Gastrocnemius medialis (tissue), 4 donors: ENCODE measurements at places on chromosomes 2 and 18.

DNA sequence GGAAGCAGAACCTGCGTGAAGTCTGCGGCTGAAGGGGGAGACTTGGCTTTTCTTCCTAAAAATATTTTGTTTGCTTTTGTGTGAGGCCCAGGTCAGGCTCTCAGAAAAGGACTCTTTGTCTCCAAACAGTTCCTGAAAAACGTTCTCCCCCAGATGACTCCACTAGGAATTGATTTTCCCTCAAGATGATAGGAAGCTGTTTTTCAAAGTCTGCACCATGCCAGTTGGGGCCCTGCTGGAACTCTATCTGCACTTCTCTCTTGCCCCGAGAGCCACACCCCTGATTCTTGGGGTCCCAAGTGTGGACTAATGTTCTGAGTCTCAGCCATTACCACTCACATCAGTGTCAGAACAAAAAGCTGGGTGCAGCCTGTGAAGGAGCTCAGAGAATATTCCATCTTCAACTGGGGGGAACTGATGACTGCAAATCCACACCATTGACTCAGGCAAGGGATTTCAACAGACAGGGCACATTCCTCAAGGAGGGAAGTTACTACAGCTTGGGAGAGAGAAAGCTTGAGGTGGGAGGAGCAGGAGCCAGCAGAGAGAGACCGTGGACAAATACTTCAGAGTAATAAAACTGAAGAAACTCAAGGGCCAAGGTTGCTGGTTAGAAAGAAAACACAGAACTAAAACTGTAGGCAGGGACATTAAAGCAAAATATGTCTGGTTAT lies 768.3 kb downstream of the RNF144A start:
- no peaks in the 10 kb centered on the region for H3K27me3 ChIP-seq
- H3K27ac ChIP-seq: no peak overlapping the region
- H3K36me3 ChIP-seq: no peaks in the 10 kb centered on the region
- H3K4me3 ChIP-seq: no peak overlapping the region

GRCh38 chr18:23181547-23181946 lies 46.3 kb downstream of the CABLES1 start:
- no peaks in the 10 kb centered on the region for H3K4me1 ChIP-seq
- no peak overlapping the region for H3K4me3 ChIP-seq
- no peak for DNase-seq

- no peaks in the 10 kb centered on the region for H3K36me3 ChIP-seq
- H3K27ac ChIP-seq: no peak overlapping the region
- no peaks in the 10 kb centered on the region for H3K27me3 ChIP-seq
- no peak for DNase-seq
Observed at GRCh38 chr2:100063459-100063953, 78.9 kb downstream of the AFF3 start.

GRCh38 chr2:236662231-236663185 lies 92.9 kb downstream of the ACKR3 start:
- no peak for DNase-seq
- H3K27ac ChIP-seq: peak overlapping the region; percentile 66
- H3K4me1 ChIP-seq: peaks cover 17% of the 10 kb centered on the region

GRCh38 chr2:69131983-69132675 lies 119.2 kb downstream of the ANTXR1 start:
- H3K27ac ChIP-seq: no peak overlapping the region
- H3K36me3 ChIP-seq: no peaks in the 10 kb centered on the region
- H3K4me3 ChIP-seq: no peak overlapping the region

- H3K36me3 ChIP-seq: no peaks in the 10 kb centered on the region
- H3K4me1 ChIP-seq: peaks cover 82% of the 10 kb centered on the region
- H3K4me3 ChIP-seq: peak overlapping the region; percentile 52
- H3K27ac ChIP-seq: peak overlapping the region; percentile 92
- peak; percentile 83 for DNase-seq
Observed at GRCh38 chr2:11680182-11680900, 10.3 kb upstream of the NTSR2 start.

DNA sequence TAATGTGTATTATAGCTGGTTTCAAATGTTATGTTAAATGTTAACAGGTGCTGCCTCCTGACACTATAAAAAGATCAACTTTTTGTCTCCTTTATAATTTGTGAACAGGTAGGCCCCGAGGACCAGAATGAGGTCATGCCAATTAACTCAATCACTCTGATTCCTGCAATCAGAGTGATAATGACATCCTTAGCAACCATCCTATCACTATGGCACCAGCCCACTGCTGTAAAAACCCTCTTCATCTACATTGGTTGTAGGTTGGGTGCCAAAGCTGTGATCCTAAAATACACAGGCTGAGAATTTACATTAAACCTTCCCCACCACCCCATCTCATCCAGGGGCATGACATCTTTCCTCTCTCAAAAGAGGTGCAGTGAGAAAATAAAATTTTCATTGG lies 103.5 kb downstream of the CPO start:
- no peaks in the 10 kb centered on the region for H3K36me3 ChIP-seq
- peaks cover 8% of the 10 kb centered on the region for H3K4me1 ChIP-seq
- H3K27ac ChIP-seq: no peak overlapping the region
- no peaks in the 10 kb centered on the region for H3K27me3 ChIP-seq
- no peak for DNase-seq

GRCh38 chr2:198165289-198165688 lies 360.9 kb downstream of the PLCL1 start:
- H3K4me3 ChIP-seq: no peak overlapping the region
- H3K36me3 ChIP-seq: no peaks in the 10 kb centered on the region
- H3K27ac ChIP-seq: no peak overlapping the region
- H3K27me3 ChIP-seq: no peaks in the 10 kb centered on the region
- no peaks in the 10 kb centered on the region for H3K4me1 ChIP-seq

- no peaks in the 10 kb centered on the region for H3K36me3 ChIP-seq
- DNase-seq: no peak
- peaks cover 14% of the 10 kb centered on the region for H3K4me1 ChIP-seq
- no peak overlapping the region for H3K27ac ChIP-seq
- no peak overlapping the region for H3K4me3 ChIP-seq
Observed at GRCh38 chr2:33288011-33288410, 188.4 kb upstream of the RASGRP3 start.

DNA sequence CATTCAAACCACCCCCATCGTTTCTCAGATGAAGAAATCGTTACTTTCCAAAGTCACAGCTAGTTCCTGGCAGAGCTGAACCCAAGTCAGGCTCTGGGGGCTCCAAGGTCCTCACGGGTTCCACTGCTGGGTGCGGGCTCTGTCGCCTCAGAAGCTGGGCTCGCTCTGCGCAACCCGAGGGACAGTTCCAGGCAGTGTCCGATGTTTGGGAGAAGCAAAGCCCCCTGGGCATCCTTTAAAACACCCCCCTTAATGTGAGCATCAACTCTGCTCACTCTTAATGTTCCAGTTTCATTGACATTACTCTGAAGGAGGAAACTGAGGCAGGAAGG lies 796 bp downstream of the AOX1 start:
- no peaks in the 10 kb centered on the region for H3K27me3 ChIP-seq
- DNase-seq: no peak
- peak overlapping the region; percentile 59 for H3K4me3 ChIP-seq
- no peaks in the 10 kb centered on the region for H3K4me1 ChIP-seq
- H3K36me3 ChIP-seq: no peaks in the 10 kb centered on the region
- peak overlapping the region; percentile 78 for H3K27ac ChIP-seq

DNA sequence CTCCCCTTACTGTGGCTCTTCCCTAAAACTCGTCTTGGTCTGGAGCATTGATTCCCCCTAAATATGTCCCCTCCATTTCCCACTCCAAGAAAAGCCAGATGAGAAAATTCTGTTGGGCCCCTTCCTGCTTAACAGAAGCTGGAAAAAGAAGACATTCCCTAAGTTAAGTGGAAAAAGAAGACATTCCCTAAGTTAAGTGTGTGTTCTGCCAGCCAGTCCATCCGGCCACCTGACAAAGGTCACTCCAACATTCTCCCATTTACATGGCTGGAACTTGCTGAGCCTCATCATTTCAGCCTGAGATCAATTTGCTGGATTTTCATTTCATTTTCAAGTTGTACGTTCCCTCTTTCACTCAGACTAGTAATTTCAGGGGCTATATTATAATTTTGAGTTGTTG lies 52.0 kb downstream of the LYPD1 start:
- DNase-seq: no peak
- H3K27me3 ChIP-seq: peaks cover 4% of the 10 kb centered on the region
- H3K4me3 ChIP-seq: no peak overlapping the region
- H3K36me3 ChIP-seq: no peaks in the 10 kb centered on the region

DNA sequence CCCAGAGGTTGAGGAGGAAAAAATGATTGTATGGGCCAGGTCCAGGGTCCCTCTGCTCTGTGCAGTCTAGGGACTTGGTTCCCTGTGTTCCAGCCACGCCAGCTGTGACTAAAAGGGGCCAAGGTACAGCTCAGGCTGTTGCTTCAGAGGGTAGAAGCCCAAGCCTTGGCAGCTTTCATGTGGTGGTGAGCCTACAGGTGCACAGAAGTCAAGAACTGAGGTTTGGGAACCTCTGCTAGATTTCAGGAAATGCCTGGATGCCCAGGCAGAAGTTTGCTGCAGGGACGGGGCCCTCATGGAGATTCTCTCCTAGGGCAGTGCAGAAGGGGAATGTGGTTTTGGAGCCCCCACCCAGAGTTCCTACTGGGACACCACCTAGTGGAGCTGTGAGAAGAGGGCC lies 10.6 kb upstream of the MBP start:
- H3K4me1 ChIP-seq: no peaks in the 10 kb centered on the region
- H3K27ac ChIP-seq: no peak overlapping the region
- H3K4me3 ChIP-seq: no peak overlapping the region
- no peaks in the 10 kb centered on the region for H3K27me3 ChIP-seq
- H3K36me3 ChIP-seq: no peaks in the 10 kb centered on the region
- DNase-seq: no peak

DNA sequence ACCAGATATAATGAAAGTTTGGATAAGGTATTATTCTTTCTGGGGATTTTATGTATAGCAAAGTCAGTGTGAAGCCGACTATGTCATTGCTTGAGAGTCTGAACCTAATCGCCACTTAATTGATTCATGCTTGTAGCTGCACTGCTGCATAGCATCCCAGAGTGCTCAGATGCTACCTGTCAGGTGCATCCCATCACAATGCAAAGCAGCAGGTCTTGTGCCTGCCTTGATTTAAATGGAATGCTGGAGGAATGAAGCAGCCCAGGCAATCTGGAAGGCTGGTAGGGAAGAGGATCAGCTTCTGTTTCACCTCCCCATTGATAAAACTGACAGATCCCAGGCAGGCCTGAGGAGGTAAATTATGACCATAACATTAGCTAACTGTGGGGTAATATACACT lies 40.4 kb upstream of the ATIC start:
- H3K36me3 ChIP-seq: no peaks in the 10 kb centered on the region
- H3K4me3 ChIP-seq: no peak overlapping the region
- H3K4me1 ChIP-seq: no peaks in the 10 kb centered on the region
- H3K27ac ChIP-seq: no peak overlapping the region
- no peaks in the 10 kb centered on the region for H3K27me3 ChIP-seq

DNA sequence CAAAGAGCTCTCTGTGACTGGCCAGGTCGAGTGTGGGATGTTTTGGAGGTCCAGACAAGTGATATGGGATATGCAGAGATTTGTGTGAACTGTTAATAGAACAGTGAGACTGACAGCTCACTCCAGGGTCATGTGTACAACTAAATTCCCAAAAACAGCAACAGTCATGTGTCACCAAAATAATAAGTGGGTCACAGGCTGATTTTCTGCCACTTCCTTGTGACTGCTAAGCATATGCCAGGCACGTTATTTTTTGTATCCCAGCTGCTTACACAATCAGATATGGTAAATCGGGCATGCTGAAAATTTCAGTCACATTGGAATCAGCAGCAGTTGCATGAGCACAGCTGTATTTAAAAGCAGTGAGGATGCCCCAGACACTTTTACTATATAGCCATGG lies 198.7 kb downstream of the PTGR3 start:
- H3K4me3 ChIP-seq: no peak overlapping the region
- no peaks in the 10 kb centered on the region for H3K36me3 ChIP-seq
- peaks cover 16% of the 10 kb centered on the region for H3K4me1 ChIP-seq
- H3K27me3 ChIP-seq: no peaks in the 10 kb centered on the region
- H3K27ac ChIP-seq: peak overlapping the region; percentile 33

- H3K27ac ChIP-seq: no peak overlapping the region
- no peak for DNase-seq
- H3K27me3 ChIP-seq: no peaks in the 10 kb centered on the region
- H3K4me1 ChIP-seq: peaks cover 15% of the 10 kb centered on the region
- no peak overlapping the region for H3K4me3 ChIP-seq
Observed at GRCh38 chr2:216503697-216504375, 5.2 kb downstream of the RPL37A start.
